Vagina (tissue), 2 donors: ENCODE measurements at places on chromosomes 5 and 9.

DNA sequence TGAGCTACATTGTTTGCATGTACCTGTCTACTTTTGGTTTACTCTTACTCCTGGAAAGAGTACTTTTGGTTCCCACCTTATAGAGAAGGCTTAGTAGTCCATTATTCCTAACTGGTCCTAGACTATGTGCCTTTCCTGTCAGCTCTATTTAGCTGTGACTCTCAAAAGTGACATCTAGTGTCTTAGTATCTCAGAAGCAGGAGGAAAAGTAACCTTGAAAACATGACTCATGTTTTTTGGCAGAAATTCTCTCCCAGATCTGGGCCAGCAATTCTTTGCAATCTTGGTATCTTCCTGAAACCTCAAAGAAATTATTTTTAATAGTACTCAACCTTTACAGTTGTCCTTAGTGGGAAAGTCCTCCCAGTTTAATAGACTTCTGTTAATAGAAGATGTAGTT is 691.7 kb upstream of the SEMA6A start:
- DNase-seq, result no peak

DNA sequence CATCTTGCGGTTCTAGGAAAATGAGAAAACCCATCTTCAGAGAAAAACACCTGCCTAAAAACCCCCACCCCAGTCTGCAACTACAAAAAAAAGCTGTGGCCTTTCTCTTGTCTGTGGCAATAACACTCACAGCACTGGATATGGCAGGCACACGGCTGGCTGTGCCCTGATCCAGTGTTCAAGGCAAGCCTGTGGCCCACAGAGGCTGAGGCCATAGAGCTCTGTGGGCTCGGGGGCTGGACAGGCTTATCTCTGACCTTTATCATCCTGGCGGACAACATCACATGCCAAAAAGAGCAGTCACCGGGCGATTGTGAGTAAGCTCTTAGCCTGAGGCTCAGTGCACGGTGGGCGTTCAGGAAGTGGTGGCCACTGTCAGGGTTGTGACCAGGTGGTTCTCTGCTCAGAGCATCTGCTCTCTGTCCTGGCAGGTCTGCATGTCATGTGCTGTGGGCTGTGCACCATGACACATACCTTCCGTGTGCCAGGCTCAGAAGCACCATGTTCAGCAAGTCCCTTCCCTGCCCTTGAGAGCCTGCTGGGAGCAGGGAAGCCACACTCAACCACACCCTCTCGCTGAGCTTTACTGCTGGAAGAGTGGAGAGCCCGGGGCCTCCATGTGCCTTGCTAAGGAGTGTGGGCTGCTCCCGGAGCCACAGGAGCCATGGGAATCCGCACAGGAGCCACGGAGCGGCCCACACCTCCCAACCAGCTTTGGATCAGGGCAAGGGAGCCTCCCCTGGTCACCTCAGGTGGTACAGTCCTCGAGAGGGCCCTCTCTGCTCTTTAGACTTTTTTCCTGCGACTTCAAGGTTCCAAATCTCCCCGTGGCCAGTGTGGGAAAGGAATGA is 34.6 kb upstream of the WDR38 start:
- no peak for DNase-seq

- DNase-seq, result no peak
These were observed 591.9 kb downstream of the SEMA5A start for GRCh38 chr5:8953911-8954438.

DNA sequence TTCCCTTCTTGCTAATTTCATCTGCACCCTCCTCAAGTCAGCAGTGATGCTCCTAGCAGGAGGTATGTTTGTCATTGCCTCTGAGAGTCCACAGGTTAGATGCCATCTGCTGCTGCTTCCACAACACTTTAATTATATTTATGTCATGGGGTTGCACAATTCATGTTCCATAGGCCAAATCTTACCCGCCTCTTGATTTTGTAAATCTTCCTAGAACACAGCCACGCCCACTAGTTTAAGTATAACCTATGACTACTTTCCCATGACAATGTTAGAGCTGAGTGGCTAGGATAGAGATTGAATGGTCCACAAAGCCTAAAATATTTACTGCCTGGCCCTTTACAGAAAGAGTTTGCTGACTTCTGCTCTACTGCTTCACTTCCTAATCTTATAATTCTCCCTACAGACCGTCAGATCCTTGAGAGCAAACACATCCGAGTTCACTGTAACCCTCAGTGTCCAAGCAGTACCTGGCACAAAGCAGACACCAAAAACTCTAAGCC is 21.1 kb downstream of the LIFR start:
- DNase-seq, result no peak

DNA sequence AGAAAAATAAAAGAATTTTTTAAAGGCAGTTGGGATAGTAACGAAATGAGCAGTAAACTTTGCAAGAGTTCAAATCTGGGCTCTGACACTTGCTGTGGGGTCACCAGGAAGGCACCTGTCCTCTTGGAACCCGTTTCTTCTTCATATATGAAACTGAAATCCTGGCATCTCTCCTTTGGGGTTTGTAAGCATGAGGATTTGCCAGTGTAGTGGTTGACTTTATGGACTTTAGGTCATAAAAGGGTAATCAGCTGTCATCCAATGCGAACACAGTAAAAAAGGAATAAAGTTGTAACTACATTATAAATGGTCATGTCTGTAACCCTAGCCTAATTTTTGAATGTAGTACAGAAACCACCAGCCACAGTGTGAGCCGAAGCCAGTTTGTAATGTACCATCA is 1.3 kb downstream of the RAB14 start:
- no peak for DNase-seq

GRCh38 chr5:74889523-74890105 is 23.4 kb upstream of the FAM169A start:
- no peak for DNase-seq

DNA sequence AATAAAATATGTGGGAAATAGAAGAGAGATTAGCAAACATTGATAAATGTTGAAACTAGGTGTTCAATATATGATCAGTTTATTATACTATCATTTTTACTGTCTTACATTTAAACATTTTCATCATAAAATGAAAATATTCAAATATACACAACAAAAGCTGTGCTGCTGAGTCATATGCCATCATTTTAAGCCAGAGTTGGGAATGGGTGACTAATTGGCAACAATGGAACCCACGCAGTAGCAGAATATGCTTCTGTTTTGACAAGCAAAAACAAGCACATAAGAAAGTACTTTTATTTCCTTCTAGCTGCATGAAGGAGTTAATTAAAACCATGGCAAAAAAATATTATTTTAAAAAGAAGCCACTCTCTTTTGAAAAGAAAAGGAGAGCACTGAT is 340.0 kb upstream of the EDIL3 start:
- no peak for DNase-seq

GRCh38 chr9:93118863-93119702 is 15.0 kb downstream of the NINJ1 start:
- DNase-seq, result no peak

GRCh38 chr5:52469420-52469819 is 318.3 kb upstream of the ITGA1 start:
- DNase-seq, result no peak

- DNase-seq, result no peak
These were observed 108.5 kb downstream of the ELAVL2 start for GRCh38 chr9:23717505-23717904.

DNA sequence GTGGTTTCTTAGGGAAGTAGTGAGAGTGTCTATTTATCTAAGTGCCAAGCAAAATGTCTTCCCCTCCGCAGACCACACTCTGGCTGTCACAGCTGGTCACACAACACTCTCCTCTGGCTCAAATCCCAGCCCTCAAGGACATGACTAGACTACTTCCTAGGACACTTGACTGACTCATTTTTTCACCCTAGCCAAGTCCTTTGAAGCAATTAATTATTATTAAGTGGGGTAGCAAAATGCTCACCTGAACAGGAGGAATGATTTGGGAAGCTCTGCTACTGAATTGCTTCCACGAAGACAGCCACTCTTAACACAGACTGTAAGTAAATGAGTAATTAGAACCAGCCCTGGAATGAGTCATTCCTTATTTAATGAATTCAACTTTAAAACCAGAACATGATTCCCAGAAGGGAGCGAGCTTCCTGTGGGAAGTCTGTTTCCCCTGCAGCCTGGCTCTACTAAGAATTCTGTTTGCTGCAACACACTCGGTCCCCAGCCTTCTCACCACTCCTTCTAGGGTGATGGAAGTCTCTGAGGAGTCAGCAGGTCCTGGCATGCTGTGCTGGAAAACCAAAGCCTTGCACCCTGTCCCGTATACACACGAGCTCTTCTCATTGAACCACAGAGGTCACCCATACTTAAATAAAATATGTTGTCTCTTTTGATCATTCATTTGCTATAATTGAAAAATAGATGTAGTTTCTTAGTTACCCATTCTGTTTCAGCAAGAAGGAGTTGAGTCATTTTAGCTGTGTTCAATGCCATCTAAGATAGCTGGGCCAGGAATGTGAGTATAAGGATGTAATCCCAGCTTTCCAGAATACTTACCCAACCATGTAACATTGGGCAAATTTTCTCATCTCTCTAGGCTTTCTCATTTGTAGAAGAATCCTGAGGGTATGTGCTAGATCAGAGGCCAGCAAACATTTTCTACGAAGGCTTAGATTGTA is 218.6 kb upstream of the RASEF start:
- no peak for DNase-seq

DNA sequence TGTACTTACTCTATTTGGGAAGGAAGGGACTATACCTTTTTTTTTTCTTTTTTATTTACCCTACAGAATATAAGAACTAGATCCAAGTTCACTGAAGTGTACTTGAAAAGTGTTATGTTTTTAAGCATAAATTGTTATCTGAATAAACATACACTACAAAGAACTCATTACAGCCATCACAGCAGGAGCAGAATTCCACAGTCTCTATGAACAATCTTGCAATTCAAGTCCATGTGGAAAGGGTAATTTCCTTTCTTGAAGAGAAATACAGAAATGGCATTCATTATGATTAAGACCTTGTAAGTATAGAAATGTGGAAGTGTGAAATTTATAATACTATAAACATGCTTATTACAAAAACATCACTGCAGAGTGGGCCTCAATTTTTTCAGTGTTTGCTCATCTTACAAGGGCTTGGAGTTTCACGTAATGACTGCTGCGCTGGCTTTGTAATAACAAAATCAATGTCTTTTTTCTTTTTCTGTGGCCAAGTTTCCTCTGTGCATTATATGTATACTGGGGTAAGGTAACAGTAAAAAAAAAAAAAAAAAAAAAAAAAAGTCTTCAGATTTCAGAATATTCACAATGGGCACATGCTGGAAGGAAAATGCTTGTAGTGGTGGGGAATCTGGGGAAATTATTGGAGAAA is 77.0 kb upstream of the GNA14 start:
- DNase-seq, result no peak

DNA sequence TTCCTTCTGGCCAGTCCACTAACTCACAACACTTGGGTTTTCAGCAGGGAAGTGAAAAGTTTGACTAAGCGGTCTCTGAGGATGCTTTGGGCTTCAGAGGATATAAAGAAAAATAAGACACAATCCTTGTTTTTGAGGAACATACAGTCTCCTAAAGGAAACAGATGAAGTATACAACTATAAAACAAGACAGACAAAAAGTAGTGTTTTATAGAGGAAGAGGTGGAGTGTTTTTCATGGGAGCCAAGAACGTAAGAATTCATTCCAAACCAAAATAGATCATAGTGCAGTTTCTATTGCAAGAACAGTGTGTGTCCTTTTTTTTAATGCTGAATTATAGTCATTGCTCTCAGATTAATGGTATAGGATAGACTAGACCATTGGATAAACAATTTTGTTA is 586.9 kb upstream of the BRINP1 start:
- DNase-seq, result no peak
